ENCODE measurements at places on chromosomes 6 and 20.

- no peak for DNase-seq
Measured at GRCh38 chr20:9143926-9144325, 75.0 kb downstream of the PLCB4 start.

GRCh38 chr6:57283106-57283505, 34.3 kb upstream of the PRIM2 start:
- no peak for DNase-seq

GRCh38 chr6:16766043-16766536, 4.8 kb upstream of the ATXN1 start:
- peak; percentile 37 for DNase-seq

- DNase-seq = no peak
Measured at GRCh38 chr6:157789861-157790260, 33.2 kb upstream of the SNX9 start.

DNA sequence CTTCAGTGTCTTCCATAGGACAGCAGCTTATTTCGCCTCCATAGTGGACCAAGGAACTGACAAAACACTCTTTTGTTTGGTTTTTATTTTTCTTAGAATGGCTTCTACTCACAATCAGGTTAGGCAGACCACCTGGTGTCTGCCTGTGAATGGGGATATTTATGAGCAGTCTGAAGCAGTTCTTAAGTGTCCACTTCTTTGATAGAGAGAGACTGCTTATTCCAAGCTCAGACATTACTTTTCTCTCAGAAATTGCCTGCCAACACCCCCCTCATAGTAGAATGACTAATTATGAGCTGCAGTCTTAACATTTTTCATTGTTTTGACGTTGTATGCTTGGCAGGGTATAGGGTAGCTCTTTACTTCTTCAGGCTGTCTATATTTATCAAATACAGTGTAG, 174.7 kb downstream of the ZFAND3 start:
- DNase-seq = no peak

- DNase-seq = no peak
Measured at GRCh38 chr20:61942526-61942925, 123.2 kb downstream of the TAF4 start.

- no peak for DNase-seq
Measured at GRCh38 chr6:163438940-163439335, 24.4 kb downstream of the QKI start.

GRCh38 chr20:7935027-7935551, 5.2 kb downstream of the HAO1 start:
- DNase-seq = no peak

DNA sequence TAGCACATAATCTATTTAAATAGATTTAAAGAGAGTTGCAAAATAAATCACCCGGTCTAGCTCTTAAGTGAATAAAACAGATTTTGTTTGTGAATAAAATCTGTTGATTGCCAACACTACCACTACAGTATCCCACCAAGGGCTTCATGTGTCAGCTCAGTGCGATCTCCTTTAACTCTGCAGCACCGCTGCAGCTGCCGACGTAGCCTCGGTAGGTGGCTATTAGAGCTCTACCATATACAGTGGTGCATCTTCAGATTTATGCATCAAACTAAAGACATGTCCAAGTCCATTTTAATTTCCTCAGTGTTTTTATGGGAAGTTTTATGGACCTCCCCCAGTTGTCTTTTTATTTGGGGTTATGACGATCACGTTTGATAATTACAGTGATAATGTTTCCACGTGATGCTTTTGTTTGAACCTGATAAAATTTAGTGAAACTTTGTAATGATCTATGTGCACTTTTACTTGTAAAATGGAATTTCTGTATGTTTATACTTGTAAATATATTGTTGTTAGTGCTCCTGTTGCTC, 26.7 kb downstream of the ECI2 start:
- DNase-seq = no peak

GRCh38 chr20:14928083-14928482, 590.7 kb upstream of the FLRT3 start:
- no peak for DNase-seq

Measured in activated CD4-positive, alpha-beta T cell treated with anti-CD3 and anti-CD28 coated beads, Interleukin-2, amount 10 ng/mL, durations not matched to agents 7 days and 5 days (primary cell).